ENCODE measurements at places on chromosomes 3 and 15.
A peak's percentile ranks its signal among the peaks of the same experiment; 100 is the strongest.

GRCh38 chr3:13092621-13093617 is 19.7 kb upstream of the IQSEC1 start:
- DNase-seq: no peak

DNA sequence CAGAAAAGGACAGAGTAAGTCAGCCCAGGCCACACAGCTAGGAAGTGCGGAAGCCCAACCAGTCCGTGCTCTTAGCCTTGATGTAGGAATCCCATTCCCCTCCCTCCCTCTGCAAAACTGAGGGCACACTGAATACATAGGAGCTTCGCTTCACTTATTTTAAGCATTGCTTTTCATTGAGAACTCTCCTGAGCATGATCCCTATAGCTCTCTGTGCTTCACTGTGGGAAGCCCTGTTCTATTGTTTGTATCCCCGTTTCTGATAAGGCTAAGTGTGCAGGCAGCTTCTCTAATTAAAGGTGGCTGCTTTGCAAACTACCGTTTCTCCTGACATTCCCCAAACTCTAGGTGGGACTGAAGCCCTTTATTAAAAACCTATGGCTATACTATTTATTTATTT is 29.9 kb downstream of the IL5RA start:
- no peak for DNase-seq

- DNase-seq: no peak
Observed at GRCh38 chr3:154398084-154398967, 31.7 kb downstream of the GPR149 start.

DNA sequence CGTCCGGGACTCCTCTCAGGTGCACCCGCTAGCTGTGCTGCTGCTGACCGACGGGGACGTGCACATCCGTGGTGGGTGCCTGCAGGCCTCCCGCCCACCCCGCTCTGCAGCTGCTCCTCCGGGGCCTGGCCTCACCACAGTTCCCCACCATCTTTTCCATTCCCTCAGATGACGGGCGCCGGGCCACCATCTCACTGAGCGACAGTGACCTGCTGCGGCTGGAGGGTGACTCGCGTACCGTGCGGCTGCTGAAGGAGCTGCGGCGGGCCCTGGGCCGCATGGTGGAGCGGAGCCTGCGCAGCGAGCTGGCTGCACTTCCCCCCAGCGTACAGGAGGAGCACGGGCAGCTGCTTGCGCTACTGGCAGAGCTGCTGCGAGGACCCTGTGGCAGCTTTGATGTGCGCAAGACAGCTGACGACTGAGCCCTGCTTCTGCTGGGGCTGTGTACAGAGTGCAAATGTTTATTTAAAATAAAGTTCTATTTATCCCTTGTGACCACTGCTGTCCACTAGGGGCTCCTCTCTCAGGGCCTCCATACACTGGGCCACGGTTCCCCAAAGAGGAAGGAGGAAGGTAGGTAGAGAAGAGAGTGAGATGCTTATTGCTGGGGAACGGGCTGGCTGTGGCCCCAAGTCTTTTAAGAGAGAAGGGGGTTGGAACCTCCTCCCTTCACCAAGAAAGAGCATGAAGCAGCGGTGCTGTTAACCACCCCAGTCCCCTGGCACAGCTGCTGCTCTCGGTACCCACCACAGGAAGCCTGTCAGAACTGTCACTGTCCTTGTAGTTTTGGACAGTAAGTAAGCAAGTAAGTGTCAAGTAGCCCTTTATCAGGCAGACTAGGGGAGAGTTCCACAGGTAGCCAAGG is 47.0 kb downstream of the DHX30 start:
- no peak for DNase-seq

- DNase-seq: no peak
Observed at GRCh38 chr15:28113394-28114113, 14.4 kb upstream of the OCA2 start.

DNA sequence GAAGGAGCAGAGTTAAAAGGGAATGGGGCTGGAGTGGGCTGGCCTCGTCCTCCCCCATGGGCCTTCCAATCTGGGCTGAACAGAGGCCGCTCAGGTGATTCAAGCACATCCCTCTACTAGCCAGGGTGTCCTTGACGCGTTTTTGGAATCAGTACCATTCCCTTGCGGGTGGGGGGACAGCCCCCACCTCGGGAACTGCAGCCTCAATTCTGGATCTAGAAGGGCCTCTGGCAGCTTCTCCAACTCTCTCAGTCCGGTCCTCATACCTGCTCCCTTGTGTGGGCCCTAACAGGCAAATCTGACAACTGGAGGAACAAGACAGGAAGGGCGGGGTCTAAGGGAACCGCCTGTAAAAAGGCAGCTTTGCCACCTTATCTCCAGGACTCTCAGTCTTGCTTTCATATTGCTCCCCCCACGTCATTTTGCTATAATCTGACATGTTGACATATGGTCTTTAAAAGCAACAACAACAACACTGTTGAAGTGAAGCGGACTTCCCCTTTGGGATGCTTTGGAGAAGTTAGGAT is 802 bp upstream of the CHRNB4 start:
- DNase-seq: no peak

DNA sequence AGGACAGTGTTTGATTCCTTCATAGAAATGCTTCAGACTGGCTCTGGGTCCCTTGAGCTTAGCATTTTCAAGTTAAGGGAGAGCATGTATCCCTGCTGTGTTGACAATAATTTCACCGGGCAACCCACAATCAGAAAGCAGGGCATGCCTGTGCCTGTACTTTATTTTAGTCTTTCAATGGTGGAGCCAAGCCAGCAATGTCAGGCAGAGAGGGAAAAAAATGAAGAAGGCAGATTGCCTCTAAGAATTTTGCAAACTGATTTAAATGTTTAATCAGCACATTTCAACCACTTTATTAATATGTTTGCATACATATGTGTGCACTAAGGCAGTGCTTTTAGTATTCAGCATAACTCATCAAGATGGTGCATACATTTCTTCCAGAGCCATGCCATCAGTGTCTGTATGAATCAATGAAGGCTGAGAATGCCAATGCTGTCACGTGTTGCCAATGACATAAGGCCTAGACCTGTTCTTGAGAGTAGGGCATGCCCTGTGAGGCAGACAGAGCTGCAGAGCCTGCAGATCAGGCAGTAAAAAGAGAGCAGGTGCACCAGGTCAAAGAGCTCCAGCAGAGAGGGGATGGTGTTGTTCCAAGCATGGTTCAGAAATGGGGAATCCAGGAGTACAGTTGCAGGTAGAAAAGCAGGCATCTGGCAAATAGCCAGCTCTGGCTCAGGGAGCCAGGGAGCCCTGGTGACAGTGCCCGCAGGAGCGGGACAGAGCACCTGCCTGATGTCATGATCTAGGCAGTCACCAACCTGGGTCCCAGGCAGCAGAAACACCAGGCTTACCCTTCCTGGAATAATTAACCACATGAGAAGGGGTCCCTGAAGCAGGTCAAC is 508.5 kb downstream of the GABRG3 start:
- DNase-seq: no peak

DNA sequence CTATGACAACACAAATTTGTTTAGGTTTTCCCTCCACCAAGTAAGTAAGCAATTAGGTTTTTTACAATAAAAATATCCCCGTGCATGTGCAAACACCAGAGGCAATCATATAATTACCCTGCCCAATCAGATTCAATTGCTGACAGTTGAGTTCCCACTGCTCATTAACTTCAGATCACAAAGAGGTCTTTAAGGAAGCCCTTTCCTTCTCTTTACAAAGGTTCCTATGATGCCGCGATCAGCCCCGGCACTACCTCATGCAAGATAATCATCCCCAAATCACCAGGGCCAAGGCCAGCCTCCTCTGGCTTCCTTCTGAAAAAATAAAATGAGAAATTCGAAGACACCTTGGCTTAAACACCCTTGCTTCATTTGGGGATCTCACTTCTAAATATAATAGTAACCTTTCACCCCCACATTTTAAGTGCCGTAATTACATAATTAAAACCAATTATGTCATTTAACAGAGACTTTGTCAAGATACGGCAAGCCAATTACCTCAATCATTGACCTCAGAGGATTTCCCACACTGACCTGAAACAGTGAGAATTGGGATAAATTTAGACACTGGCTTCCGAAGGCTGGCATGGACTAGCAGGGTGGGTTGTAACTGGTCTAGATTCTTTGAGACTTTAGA is 121.3 kb upstream of the WNT5A start:
- no peak for DNase-seq

GRCh38 chr3:127753898-127754410 is 68.4 kb downstream of the MGLL start:
- DNase-seq: no peak

DNA sequence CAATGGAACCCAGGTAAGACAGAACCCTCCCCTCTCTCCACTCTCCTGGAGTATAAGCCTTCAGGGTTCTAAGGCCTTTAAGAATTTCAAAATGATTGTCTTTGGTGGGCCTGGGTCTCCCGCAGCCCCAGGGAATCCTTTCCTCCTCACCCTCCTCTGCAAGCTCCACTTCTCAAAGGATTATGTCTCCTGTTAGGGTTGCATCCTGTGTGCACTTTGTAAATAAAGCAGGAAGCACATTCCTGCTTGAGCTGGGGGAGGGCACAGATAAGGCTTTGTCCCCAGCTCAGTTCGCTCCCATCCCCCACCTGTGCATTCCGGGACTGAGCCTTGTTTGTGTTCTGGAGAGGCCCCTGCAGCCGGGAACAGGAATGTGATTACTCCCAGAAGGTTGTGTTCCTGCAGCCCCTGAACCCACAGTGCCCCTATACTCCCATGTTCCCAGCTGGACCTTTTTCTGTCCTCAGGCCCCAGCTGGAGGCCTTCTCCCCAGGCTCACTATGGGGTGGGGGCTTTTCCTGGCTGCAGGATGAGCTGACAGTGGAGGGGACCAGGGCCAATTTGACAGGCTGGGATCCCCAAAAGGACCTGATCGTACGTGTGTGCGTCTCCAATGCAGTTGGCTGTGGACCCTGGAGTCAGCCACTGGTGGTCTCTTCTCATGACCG is 9.5 kb downstream of the TYRO3 start:
- DNase-seq: no peak

DNA sequence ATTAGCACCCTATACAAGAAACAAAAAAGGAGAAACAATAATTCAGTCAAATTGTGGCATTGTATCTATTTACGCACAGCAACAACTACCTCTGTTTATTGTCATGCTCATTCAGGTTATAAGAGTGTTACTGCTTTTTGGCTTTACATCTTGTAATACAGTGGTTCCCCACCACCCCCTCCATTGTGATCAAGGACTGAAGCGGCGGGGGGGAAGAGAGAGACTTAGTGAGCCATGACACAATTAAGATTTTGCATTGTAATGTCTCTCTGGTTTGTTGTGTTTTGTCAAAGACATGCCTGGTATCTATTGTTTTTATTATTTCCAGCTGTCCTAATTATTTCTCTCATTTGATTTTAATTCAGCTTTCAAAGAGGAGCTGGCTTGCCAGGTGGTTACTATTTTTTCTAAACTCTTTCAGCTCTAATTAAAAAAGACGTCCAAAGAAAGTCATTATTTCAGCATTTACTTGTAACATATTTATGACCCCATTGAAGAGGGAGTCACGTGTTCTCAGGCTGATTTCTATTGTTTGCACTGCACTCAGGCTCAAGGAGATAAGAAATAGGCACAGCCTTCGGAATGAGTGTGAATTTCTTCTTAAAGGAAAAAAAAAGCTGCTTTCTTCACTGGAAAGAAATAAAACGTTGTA is 234.4 kb upstream of the TBL1XR1 start:
- no peak for DNase-seq

GRCh38 chr3:129745253-129745652 is 138.8 kb upstream of the PLXND1 start:
- DNase-seq: no peak

DNA sequence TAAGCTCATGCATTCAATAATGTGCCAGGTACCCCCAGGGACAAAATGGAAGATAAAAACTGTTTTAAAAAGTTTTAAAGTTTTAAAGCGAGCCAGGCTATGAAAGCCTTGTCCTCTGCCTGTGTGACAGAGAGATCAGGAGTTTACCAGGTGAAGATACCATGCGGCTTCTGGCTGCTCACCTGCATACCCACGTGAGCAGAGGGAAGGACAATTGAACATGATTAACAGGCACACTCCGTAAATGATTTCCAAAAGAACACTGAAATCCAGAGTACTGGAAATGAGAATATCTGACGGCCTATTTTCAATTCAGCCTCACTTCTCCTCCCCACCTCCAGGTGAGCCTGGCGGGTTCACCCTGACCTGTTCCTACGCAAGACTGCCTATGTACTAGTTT is 42.1 kb downstream of the CCDC191 start:
- no peak for DNase-seq

DNA sequence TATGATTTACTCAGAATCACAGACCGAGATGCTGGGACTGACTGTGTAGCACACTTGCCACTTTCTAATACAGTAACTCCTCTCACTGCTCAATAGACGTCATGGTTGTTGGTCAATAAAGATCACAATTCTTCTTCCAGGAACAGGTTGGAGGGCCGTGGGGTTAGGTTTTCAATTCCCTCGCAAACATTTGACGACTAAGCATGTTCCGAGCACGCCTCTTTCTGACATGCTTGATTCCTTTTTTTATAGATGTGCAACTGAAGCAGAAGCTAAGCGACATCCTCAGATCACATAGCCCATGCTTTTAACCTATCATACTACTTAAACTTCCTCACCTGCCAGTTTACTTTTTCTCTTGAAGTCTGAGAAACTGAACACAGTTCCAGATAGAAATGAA is 61.0 kb downstream of the GRM7 start:
- DNase-seq: no peak

DNA sequence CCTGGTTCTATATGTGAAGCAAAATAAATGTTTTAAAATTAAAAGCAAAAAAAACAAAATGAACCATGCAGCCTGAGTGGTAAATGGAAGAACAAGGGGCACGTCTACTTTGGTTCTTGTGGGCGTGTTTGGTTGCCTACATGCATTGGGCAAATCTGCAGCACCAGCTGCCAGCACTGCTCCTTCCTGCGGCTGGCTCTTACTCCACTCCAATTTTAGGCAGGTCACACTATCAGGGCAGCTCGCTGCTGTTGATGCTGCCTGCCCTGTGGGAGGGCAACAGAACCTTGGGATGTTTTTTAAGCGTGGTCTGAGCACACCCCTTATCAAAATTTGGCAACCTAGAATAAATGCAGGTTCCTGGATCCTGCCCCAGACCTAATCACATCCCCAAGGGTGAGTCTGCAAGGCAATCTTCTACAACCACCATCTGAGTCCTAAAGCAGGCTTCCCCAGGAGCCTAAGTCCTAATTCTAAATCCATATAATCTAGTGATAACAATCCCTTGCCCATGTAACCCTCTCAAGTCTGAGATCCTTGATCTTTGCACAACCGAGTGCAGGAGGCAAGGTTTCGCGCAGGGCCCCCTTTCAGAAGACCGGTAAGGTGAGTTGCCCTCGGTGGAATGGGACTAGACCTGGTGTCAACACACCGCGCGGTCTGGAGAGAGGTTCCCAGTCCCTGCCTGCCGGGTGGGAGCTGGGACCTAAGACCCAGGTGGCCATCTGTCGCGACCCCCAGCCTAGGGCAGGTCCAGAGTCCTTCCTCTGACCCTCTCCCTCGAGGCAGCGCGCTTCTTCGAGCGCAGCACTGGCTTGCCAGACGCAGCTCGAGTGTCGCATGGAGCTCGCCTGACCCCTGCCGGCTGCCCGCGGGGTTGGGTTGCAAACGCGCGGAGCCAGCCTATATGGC is 15.9 kb downstream of the IVD start:
- DNase-seq: peak; percentile 83

- DNase-seq: no peak
Observed at GRCh38 chr3:137165117-137165806, 207.5 kb downstream of the IL20RB start.

Measured in CD4-positive, alpha-beta T cell treated with Interleukin-6 for 4 hours (primary cell).